ENCODE measurements at places on chromosomes 2 and 18. TPM values are rescaled to one million over a fixed set of nuclear protein-coding genes. Genes with fewer than 3 reads are reported as not detected.
A peak's percentile ranks its signal among the peaks of the same experiment; 100 is the strongest.

KRCC1 gene
- polyA plus RNA-seq: 26.5 TPM

RTP5 gene
- polyA plus RNA-seq: not detected

SLC30A3 gene
- polyA plus RNA-seq: 139 TPM

SERPINB10 gene
- not detected for polyA plus RNA-seq

TSPYL6 gene
- not detected for polyA plus RNA-seq

DTYMK gene
- 72.7 TPM for polyA plus RNA-seq

REG3A gene
- 0.70 TPM for polyA plus RNA-seq

SETBP1 gene
- polyA plus RNA-seq: 6.3 TPM

LTBP1 gene
- polyA plus RNA-seq: 216 TPM

DPYSL5 gene
- polyA plus RNA-seq: 3.7 TPM

- H3K27ac ChIP-seq: no peak overlapping the region
- no peak overlapping the region for H3K4me3 ChIP-seq
- H3K27me3 ChIP-seq: no peaks in the 10 kb centered on the region
Observed at GRCh38 chr18:28736951-28737350, 560.0 kb upstream of the CDH2 start.

DNA sequence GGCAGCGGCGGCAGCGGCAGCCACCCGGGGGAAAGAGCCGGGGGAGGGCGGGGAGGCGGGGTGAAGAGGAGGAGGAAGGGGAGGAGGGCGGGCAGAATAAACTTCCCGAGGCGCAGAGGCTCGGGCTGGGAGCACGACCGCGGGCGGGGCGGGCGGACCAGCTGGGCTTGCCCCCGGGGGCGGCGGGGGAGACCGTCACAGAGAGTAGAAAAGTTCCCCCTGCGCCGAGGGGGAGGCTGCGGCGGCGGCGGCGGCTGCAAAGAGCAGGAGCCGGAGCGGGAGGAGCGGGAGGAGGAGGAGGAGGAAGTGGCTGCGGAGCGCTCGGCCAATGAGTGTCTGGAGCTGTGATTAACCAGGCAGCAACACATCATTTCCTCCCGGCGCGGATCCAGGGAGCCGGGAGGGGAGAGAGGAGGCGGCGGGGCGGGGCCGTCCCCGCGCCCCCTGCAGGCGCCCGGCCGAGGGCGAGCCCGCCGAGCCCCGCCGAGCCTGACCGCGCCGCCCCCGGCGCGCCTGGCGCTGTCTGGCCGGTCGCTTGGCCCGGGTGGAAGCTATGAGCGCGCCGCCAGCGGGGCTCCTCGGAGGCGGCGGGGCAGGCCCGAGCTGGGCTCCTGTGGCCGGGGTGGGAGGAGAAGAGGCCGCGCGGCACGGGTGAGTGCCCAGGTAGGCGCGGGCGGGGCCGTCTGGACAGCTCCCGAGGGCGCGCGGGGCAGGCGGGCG is at the start of gene ACVR1:
Gene ACVR1 (minus strand): TSS at position 265 of the 720 bp plus-strand sequence. CDS start 76,837 bp downstream, outside the sequence.
- peaks cover 3% of the 10 kb centered on the region for H3K27me3 ChIP-seq
- peaks cover 18% of the 10 kb centered on the region for H3K4me1 ChIP-seq
- peak within 1 kb of the TSS; percentile 99 for H3K4me3 ChIP-seq
- no peaks in the 10 kb centered on the region for H3K36me3 ChIP-seq
- peak within 1 kb of the TSS; percentile 79 for H3K27ac ChIP-seq

- H3K27ac ChIP-seq: no peak overlapping the region
- no peak for DNase-seq
- no peaks in the 10 kb centered on the region for H3K36me3 ChIP-seq
- no peak overlapping the region for H3K4me3 ChIP-seq
- H3K27me3 ChIP-seq: no peaks in the 10 kb centered on the region
- no peaks in the 10 kb centered on the region for H3K4me1 ChIP-seq
Observed at GRCh38 chr2:200338692-200339091, 32.2 kb downstream of the SPATS2L start.

- H3K27ac ChIP-seq: no peak overlapping the region
- H3K36me3 ChIP-seq: no peaks in the 10 kb centered on the region
- DNase-seq: no peak
- H3K4me1 ChIP-seq: no peaks in the 10 kb centered on the region
- H3K4me3 ChIP-seq: no peak overlapping the region
Observed at GRCh38 chr2:62209427-62209991, 13.6 kb downstream of the B3GNT2 start.

DNA sequence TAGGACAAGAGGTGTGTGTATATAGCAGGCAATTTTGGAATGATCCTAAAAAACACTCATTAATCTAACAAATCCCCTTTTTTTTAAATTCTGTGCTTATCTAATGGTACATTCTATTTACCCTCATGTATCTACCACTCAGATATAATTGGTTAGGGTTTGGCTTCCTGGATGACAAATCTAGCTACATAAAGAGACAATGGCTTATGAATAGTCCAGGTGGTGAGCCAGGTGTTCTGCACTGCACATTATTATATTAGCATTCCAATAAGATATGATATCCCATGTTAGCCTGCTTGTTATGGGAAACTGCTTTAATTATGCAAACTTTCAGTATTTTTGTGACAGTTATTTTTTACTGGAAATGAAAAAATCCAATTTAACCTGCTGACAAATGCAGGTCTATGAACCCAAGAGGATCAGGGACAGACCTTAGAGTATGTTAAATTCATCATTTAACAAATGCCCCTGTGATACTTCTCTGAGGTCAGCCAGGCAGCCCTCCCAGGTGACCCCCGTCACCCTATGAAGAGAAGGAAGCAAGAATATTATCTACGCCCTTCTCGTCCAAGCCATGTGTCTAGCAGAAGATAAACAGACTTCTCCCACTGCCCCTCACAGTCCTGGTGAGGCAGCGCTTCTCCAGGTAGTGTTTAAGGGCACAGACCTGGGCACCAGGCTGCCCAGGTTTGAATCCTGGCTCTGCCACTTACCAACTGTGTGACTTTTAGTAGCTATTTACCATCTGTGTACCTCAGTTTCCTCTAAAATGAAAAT is 83.0 kb downstream of the ADD2 start:
- H3K4me1 ChIP-seq: peaks cover 19% of the 10 kb centered on the region
- peaks cover 4% of the 10 kb centered on the region for H3K36me3 ChIP-seq
- H3K27ac ChIP-seq: no peak overlapping the region

DNA sequence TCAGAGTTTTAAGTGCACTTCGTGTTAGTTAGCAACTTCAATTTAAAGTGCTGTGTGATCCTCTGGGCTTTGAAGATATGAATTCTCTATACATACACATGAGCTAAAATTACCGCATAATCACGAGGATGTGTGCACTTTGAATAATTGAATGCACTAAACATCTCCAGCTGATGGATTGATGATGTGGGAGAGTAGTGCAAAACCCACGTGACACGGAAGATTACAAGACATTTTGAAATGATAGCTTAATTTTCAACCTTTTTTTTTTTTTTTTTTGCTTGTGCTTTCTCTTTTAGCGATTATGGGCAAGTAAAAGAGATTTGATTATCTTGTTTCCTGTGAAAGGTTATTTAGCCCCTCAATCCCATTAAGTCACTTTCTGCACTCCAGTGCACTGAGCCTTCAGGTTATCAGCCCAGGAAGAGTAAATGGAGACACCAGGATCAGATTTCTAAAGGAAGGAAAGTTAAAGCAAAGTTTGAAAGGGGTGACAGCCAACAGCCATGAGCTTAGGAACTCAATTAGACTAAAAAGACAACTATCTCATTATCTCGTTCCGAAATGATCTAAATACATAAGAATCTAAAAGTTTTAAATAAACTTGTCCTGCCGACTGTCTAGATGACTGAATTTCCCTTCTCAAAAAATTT is 81.6 kb downstream of the CDK15 start:
- H3K27me3 ChIP-seq: peaks cover 80% of the 10 kb centered on the region
- H3K4me3 ChIP-seq: peak overlapping the region; percentile 12
- no peak for DNase-seq
- no peaks in the 10 kb centered on the region for H3K36me3 ChIP-seq
- peaks cover 28% of the 10 kb centered on the region for H3K4me1 ChIP-seq
- H3K27ac ChIP-seq: no peak overlapping the region

- no peaks in the 10 kb centered on the region for H3K4me1 ChIP-seq
- H3K27me3 ChIP-seq: no peaks in the 10 kb centered on the region
- no peak overlapping the region for H3K4me3 ChIP-seq
- no peak overlapping the region for H3K27ac ChIP-seq
Observed at GRCh38 chr2:133346654-133347053, 221.6 kb downstream of the NCKAP5 start.

DNA sequence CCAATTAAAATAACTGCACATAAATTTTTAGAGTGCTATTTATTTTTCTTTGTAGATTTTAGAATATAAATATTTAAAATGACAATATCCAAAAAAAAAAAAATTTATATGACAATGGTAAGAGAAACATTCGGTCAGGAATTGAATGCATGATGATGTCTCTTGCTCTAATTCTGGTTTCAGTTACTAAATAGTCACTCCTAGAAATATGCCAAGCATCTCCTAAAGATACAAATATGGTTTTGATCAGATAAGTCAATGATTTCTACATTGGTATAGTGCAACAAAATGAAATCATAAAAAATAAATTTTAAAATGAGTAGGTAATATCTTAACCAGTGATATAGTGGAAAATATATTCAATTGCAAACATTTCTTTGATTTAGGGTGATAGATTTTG is 95.9 kb upstream of the ACKR3 start:
- no peak for DNase-seq
- H3K36me3 ChIP-seq: no peaks in the 10 kb centered on the region
- H3K27me3 ChIP-seq: no peaks in the 10 kb centered on the region

- H3K4me3 ChIP-seq: no peak overlapping the region
- no peak overlapping the region for H3K27ac ChIP-seq
- H3K4me1 ChIP-seq: no peaks in the 10 kb centered on the region
- no peak for DNase-seq
- H3K36me3 ChIP-seq: no peaks in the 10 kb centered on the region
Observed at GRCh38 chr2:14422426-14422825, 210.1 kb upstream of the LRATD1 start.

DNA sequence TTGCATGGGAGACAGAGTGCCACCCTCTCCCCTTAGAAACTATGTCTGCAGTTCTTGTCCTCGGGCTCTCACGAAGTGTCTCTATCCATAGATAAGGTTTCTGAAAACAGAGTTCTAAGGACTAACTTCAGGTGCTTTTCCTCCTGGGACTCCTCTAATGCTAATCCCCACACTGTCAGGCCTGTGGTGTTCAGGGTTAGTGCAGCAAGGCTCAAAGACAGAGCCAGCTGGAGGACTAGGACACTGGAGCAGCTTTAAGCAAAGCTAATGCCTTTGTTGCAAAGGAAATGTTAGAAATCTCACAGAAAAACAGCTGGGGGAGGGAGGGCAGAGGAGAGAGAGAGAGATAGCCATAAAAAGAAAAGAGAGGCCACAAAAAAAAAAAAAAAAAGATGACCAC is 824.0 kb upstream of the FSHR start:
- peaks cover 5% of the 10 kb centered on the region for H3K4me1 ChIP-seq
- H3K27me3 ChIP-seq: no peaks in the 10 kb centered on the region
- H3K27ac ChIP-seq: peak overlapping the region; percentile 76
- H3K36me3 ChIP-seq: no peaks in the 10 kb centered on the region
- H3K4me3 ChIP-seq: no peak overlapping the region

- no peak for DNase-seq
- no peaks in the 10 kb centered on the region for H3K4me1 ChIP-seq
- no peaks in the 10 kb centered on the region for H3K36me3 ChIP-seq
- no peak overlapping the region for H3K27ac ChIP-seq
Observed at GRCh38 chr2:28447086-28447485, 48.8 kb upstream of the PLB1 start.

DNA sequence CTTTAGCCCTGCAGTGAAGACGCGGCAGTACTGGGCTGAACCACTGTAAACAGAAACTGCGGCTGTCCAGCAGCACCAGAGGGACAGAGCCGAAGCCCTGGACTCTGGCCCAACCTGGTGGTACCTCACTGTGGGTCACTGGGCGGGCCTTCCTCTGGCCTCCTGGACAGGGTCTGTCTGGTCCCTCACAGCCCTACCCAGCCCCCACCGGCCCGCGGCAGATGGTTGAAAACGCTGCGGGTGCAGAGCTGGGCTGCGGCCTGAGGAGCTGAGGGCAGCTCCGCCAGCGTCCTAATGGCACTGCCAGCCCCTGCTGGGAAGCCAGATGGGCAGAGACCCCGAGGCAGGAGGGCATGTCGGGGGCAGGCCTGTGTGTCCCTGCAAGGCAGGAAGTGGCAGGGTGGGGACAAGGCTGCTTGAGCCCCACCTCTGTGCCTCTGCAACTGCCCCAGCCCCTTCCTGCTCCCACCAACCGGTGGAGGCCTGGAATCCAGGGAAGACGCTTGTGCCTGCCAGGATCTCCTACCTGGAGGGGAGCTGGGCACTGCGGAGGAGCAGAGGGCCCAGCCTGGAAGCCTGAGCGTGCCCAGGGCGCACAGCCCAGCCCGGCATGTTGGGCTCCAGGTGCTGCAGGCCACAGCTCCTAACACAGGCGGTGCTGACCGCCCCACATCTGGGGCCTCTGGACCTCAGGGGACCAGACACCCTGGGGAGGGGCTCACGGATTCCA is 36.3 kb downstream of the HS6ST1 start:
- no peaks in the 10 kb centered on the region for H3K36me3 ChIP-seq
- no peaks in the 10 kb centered on the region for H3K4me1 ChIP-seq
- DNase-seq: no peak
- H3K27me3 ChIP-seq: no peaks in the 10 kb centered on the region

DNA sequence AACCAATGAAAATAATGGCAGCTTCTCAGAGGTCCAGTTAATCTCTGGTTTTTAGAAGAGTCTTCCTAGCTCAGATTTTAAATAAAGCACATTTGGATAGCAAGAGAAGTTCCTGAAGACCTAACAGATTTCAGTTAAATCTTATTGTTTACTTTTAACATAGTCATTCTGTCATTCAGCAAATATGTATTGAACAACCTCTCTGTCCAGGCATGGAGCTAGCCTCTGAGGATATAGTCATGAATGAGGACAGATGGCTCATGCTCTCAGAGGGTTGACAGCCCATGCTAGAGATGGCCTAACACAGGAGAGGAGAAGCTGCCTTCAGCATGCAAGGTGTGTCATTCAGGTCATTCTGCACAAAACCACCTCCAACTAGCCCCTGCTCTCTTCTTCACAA is 6.2 kb downstream of the CCBE1 start:
- no peaks in the 10 kb centered on the region for H3K36me3 ChIP-seq
- peaks cover 90% of the 10 kb centered on the region for H3K27me3 ChIP-seq
- H3K4me1 ChIP-seq: no peaks in the 10 kb centered on the region
- peak; percentile 49 for DNase-seq
- no peak overlapping the region for H3K4me3 ChIP-seq

DNA sequence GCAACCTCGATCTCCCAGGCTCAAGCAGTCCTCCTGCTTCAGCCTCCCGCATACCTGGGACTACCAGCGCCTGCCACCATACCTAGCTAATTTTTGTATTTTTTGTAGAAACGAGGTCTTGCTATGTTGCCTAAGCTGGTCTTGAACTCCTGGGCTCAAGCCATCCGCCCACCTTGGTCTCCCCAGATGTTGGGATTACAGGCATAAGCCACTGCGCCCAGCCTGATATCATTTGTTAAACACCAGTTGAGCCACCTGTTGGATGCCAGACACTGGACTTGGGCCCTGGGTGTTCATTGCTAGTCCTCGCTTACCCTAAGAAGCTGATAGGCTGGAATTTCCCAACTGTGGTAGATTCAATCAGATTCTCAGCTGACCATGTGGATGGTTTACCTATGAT is 79.8 kb downstream of the ITGB1BP1 start:
- no peak overlapping the region for H3K27ac ChIP-seq
- H3K4me3 ChIP-seq: no peak overlapping the region
- H3K4me1 ChIP-seq: peaks cover 32% of the 10 kb centered on the region
- no peaks in the 10 kb centered on the region for H3K36me3 ChIP-seq
- H3K27me3 ChIP-seq: no peaks in the 10 kb centered on the region
- DNase-seq: no peak

GRCh38 chr18:36901277-36901701 is 72.4 kb downstream of the KIAA1328 start:
- no peak overlapping the region for H3K4me3 ChIP-seq
- no peaks in the 10 kb centered on the region for H3K36me3 ChIP-seq
- no peak for DNase-seq
- H3K27ac ChIP-seq: no peak overlapping the region
- H3K27me3 ChIP-seq: no peaks in the 10 kb centered on the region

Measured in cardiac muscle cell (in vitro differentiated cells and primary cell).